ENCODE measurements at places on chromosomes 5 and 9. TPM values are rescaled to one million over a fixed set of nuclear protein-coding genes. Genes with fewer than 3 reads are reported as not detected.

PFN3 gene
- total RNA-seq, result not detected

- DNase-seq, result no peak
Observed at GRCh38 chr5:36854402-36855140, 22.0 kb upstream of the NIPBL start.

DNA sequence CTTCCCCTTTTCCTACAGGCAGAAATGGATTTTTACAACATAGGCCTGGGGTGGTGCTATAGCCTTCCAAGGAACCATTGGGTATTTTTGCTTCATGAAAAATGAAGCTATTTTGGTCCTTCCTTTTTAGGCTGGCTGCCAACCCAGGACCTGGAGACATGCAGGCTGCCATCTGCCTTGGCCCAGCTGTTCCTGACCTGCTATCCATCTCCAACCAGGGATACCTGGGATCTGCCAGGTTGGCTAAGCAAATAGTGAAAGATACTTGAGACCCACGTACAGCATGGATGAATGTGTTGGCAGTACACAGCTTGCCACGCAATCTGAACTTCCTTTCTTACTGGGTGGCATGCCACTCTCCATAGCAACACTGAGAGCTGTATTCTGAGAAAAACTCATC is 31.1 kb downstream of the MRPS27 start:
- DNase-seq, result no peak

DNA sequence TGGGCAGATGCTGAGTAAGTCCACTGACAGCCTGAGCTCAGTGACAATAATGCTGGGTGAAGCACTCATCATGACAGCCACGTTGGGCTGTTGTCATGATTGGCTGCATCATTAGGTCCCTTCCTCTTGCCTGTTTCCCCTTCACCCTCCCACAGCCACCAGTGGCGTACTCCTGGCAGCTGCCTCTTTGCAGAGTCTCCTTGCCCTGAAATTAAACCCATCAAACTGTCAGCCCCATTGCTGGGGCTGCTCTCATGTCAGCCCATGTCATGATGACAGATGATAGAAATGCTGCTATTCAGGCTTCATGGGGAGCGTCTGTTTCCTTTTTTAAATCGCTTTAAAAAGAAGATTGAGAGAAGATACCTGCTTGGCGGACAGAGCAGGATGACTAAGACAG is 327.4 kb downstream of the AGTPBP1 start:
- DNase-seq, result no peak

SLCO6A1 gene
- 6.2 TPM for total RNA-seq

DNA sequence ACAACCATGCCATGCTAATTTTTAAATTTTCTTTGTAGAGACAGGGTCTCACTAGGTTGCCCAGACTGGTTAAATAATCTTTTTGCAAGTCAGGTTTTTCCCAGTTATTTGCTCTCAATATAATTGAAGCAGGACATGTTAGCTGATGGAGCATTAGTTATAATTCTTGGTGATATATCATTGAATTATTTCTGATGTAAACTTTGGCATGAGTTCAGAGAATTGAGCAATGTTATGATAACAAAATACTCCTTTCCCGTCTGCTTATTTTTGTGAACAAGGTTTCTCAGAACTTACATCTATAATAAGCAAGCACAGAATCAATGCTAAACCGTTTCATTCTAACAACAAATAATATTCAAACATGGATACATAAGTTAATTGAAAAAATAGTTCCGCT is 37.8 kb downstream of the BHMT start:
- no peak for DNase-seq

- no peak for DNase-seq
Observed at GRCh38 chr5:50441493-50441955, 436 bp upstream of the EMB start.

DNA sequence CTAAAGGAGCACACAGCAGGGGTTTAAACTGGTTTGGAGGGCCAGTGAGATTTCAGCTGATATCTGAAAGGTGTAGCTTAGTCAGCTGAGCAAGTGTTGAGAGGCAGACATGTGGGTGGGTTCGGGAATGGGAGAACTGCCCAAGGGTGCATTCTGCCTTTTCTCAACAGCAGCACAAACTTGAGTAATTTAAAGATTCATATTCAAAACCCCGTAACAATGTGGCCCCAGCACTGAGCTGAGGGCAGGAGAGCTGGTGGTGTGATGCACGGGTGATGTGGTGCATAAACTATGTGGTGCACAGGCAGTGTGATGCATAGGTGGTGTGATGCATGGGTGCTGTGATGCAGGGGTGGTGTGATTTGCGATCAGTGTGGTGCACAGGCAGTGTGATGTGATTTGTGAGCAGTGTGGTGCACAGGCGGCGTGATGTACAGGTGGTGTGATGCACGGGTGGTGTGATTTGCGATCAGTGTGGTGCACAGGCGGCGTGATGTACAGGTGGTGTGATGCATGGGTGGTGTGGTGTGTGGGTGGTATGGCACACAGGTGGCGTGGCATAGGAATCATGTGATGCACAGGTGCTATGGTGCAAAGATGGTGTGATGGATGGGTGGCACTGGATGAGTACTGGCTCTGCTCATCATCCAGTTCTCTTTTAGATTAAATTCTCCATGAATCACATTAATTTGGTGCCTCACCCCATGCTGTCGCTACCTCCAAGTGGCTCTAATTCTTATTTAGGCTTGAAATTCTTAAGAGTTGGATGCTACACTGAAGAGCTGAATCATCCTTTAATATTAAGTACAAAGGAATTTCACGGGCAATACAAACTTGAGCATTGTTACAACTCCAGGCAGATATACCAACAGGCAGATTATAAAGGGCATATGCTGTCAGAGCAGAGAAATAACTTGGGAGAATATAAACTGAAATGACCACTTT is 53.6 kb downstream of the DAP start:
- no peak for DNase-seq

RLN2 gene
- 3.8 TPM for total RNA-seq

DNA sequence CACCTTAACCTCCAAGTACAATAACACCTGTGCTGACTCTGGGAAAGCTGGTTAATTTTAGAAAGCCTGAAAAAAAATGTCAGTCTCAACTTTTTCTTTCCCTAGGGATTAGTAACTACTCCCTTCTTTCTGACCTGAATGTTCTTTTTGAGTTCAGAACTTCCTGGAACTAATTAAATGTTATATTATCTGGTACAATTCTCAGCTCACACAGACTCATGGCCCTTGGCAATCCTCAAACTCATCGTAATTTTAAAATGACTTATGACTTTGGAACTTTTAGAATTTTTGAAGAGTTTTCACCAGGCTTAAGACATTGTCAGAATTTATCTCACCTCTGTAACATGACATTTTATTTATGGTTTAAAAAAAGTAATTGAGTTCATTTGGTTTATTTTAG is 315.0 kb downstream of the FER start:
- no peak for DNase-seq

GRCh38 chr9:36187414-36187813 is 3.3 kb upstream of the CLTA start:
- DNase-seq, result no peak

DNA sequence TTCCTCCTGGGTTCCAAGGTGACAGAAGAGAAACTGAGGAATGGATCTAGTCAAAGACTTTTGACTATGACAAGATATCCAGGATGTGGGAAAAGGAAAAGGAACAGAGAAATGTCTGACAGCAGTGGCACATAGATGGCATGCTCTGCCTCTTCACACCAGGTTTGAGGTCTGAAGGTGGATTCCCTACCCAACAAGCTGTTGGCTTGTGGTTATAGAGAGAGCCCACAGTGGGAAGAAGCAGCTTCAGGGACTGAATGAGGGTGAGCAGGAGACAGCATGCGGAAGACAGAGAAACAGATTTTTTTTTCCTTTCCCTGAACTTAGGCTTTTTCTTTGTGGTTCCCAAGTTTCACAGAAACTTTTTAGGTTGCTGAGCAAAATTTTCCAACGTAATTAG is 20.6 kb downstream of the IFNW1 start:
- DNase-seq, result no peak

DNA sequence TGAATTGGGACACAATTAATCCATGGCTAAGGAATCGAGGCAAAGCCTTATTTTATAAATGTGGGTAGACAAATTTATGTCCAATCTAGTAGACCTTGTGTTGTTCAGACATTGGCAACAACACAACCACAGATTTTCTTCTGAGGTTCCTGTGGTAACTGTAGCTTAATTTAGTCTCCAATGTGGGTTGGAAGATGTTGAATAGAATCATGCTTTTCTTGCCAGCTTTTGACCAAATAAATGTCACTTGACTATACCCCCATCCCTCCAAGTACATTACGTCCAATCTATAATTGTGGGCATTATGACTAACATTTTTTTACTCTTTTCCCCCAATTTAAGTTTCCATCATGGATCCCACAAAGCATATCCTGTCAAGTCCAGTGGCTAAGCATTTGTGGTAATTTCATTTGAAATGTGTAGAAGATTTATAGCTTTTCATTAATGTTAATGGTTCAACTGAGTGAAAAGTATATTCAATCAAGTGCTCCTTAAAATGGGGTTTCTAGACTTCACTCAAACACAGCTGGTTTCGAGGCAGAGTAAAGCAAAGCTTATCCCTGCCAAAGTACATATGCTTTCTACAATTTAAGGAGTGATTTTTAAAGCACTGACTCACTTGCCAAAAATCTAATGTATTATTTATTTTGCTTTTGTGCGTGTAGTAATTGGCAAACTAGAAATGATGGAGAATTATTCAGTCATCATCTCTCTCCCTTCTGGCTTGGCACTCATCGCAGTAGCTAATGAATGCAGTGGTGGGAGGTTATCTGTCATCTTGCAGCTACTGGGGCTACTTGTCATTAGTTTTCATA is 141.8 kb downstream of the FAM174A start:
- DNase-seq, result no peak

GRCh38 chr9:88590558-88591146 is 55.7 kb downstream of the NXNL2 start:
- no peak for DNase-seq

DNA sequence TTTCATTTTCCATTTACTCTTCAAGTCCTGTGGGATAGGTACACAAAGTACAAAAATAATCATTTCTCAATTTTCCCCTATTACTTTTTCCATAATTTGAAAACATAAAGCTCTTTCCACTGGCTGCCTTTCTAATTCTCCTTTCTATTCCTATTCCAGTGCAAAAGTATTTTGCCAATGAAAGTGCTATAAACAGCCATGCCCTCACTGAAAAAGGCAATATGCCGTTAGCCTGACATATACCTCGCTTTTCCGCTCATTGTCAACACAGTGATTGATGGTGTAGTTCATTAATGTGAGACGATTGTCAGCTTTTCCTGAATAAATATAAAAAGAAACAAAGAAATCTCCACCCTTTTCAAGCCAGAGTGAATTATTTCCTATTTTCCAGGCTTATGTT is 97.5 kb downstream of the EBF1 start:
- no peak for DNase-seq

SOX30 gene
- not detected for total RNA-seq

- no peak for DNase-seq
Observed at GRCh38 chr5:91955610-91956009, 572.5 kb upstream of the ARRDC3 start.
